K562 (cell line): ENCODE measurements at places on chromosomes 11 and 22. TPM values are rescaled to one million over a fixed set of nuclear protein-coding genes. Genes with fewer than 3 reads are reported as not detected.
A peak's percentile ranks its signal among the peaks of the same experiment; 100 is the strongest.

DNA sequence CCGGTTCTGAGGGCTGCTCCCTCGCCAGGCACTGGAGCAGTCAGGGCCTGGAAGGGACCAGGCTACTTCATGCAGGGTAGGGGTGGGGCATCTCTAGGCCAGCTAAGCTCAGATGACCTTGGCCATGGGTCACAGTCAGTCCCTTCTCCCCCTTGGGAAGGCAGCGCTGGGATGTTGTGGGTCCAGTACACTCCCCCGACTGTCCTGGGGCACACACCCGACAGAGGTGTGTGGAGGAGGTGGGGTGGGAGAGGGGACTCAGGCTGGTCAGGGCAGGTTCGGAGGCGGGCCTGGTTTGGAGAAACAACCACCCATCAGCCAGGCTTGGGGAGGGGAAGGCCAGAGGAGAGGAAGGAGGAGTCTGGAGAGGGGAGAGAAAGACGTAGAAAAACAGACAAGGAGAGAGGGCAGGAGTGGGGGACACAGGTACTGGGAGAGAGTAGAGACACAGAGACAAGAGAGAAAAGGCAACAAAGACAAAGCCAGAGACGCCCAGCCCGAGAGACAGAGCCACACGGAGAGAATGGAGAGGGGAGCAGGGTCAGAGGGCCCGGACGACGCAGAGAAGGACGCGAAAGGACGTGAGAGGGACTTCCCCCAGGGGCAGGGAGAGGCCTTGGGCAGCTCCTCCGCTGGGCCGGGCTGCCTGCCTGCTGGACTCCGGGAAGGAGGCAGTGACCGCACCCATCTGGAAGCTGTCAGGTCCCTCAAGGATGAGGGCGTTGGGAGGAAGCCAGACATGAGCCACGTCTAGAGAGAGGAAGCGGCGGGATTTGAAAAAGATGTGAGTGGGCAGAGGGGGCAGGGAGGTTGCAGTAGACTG lies 30.6 kb upstream of the TSKU start:
- no peak for DNase-seq

GRCh38 chr11:118609380-118610224 lies 2.2 kb downstream of the PHLDB1 start:
- no peak for DNase-seq

- peak; percentile 39 for DNase-seq
Measured at GRCh38 chr11:103035791-103036434, 56.0 kb downstream of the DCUN1D5 start.

DNA sequence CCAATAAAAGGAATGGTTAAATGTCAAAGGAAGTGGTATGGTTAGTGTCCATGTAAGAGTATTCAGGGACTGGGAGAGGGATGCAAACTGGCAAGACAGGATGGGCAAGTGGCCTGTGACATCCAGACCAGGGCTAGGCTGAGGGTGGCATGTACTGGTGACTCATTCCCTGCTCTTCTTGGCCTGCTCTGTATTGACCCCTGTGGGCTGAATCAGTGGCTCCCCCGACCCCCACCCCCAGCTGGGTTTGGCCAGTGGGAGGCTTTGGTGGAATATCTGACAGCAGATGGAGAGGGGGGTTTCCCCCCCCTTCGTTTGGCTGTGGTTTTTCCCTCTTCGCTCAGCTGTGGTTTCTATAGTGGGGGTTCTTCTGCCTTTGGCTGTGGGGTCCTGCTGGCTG lies 87.7 kb downstream of the CSNK2A3 start:
- no peak for DNase-seq

The LIN7C gene
- 19.2 and 22.6 TPM in 2 replicates for polyA plus RNA-seq

GRCh38 chr11:86592659-86593451 lies 79.6 kb downstream of the ME3 start:
- DNase-seq, result peak; percentile 82

The ARHGEF12 gene
- 17.8 and 19.3 TPM in 2 replicates for polyA plus RNA-seq

GRCh38 chr22:42959576-42960509 lies 55.1 kb downstream of the PACSIN2 start:
- DNase-seq, result peak; percentile 84

- no peak for DNase-seq
Measured at GRCh38 chr11:92246630-92247029, 22.0 kb downstream of the FAT3 start.

- no peak for DNase-seq
Measured at GRCh38 chr11:34190192-34191139, 85.0 kb downstream of the NAT10 start.

GRCh38 chr11:93481279-93481678 lies 61.9 kb downstream of the SMCO4 start:
- no peak for DNase-seq

DNA sequence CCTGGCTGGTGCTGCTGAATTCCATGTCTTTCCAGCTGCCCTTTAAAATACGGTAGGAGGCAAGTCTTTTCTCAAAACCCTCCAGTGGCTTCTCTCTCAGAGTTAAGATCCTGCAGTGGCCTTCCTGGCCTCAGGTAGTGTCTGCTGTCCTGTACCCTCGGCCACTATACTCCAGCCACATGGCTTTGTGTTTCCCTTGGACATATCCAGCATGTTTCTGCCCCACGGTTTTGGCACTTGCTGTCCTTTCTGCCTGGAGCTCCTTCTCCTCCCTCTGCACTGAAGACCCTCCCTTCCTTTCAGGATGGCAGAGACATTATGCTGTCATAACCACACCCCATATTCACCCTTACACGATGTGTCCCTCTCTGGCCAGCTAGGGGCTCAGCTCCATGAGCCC lies 76.5 kb upstream of the B3GAT1 start:
- no peak for DNase-seq

The SLC22A25 gene
- polyA plus RNA-seq, result not detected in 2 replicates

- no peak for DNase-seq
Measured at GRCh38 chr22:42500836-42501179, 18.8 kb downstream of the RRP7A start.

- peak; percentile 29 for DNase-seq
Measured at GRCh38 chr11:112024178-112024772, 933 bp upstream of the DLAT start.

- DNase-seq, result no peak
Measured at GRCh38 chr11:1036303-1036923, at the start of gene MUC6. Gene MUC6 (minus strand): TSS chr11:1036718. CDS start chr11:1036655, 63 bp downstream.

GRCh38 chr11:68081691-68082090 lies 39.5 kb downstream of the CHKA start:
- no peak for DNase-seq

DNA sequence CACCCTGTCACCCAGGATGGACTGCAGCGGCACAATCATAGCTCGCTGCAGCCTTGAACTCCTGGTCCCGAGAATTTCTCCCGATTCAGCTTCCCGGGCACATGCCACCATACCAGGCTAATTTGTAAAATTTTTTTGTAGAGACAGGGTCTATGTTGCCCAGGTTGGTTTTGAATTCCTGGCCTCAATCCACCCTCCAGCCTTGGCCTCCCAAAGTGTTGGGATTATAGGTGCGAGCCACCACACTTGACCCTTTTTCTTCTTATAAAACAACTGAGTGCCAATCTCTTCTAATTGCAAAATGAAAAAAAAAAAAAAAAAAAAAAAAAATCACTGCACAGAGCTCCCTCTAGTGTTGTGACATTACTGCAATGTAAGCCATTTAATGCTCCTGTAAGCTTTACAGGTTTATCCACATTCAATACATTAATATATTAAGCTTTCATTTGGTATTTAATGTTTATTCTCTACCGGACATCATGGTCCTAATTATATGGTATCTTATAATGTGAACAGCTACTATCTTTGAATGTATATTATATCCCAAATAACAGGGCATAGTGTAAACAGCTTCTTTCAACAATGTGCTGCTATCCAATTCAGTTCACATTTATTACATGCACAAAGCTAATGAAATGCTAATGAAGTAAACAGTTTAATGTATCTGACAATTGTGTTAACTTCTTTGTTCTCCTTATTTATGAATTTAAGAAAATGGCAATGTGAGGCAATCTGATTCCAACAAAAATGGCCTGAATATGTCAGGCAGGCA lies 44.6 kb downstream of the COPB1 start:
- peak; percentile 17 for DNase-seq

GRCh38 chr11:78166855-78167469 lies 21.5 kb downstream of the KCTD21 start:
- no peak for DNase-seq

- peak; percentile 29 for DNase-seq
Measured at GRCh38 chr11:125435461-125436238, 60.4 kb downstream of the FEZ1 start.

DNA sequence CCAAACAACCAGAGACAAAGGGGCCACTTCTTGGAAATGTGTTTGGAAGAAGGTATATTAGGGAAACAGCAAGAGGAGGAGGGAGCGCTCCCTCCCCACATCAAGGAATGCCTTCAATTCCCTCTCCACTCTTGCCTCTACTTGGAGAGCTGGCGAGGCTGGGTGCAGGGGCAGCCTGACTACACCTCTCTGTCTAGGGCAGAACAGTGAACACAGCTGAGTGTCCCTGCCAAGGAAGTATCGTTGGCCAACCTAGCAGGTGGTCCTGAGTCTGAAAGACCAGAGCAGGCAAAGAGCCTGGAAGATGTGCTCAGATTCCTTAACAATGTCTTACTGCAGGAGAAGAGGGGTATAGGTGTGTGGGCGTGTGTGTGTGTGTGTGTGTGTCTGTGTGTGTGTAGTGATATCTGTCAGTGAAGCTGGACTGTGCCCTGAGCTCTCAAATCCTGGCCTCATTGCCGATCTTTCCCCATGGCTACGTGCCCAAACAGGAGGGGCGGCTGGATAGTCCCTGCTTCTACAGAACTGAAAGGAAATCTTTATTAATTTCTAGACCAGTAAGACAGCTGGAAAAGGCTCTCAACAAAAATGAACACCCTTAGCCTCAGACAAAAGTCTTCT lies 46.8 kb downstream of the PAMR1 start:
- no peak for DNase-seq

DNA sequence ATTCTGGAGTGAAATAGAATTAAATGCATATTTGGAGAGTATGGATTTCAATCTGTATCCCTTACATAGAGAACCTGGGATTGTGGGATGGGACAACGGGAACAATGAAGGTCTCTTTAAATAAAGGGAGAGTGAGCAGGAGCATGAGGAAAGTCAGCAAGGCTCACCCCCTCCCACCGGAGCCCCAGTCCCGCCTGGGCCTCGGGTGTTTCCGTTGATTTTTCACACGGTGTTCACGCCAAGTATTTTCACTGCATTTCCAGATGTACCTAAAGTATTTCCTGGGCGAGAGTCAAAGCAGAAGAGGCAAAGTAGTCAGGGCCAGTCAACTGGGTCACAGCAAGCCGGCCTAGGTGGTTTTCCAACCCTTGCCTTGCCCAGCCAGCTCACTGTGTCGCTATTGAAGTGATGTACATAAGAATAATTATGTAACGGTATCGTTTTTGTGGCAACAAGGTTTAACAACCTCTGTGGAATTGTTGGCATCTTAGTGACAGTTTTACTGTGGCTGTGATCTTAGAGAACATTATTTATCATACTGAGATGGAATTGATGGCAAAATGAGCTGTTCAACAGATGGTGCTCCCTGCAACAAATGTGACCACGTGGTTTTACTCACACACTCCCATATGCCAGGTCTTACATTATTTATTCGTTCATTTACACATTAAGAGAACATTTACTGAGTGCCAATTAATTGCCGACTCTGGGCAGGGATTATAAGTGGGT lies 177.3 kb downstream of the ADAMTS15 start:
- DNase-seq, result no peak

The FXYD2 gene
- not detected in 2 replicates for polyA plus RNA-seq

The THRSP gene
- polyA plus RNA-seq, result 0.09 and 0.56 TPM in 2 replicates

The CCDC81 gene
- 0.23 and 0.90 TPM in 2 replicates for polyA plus RNA-seq

- DNase-seq, result no peak
Measured at GRCh38 chr11:86047275-86047991, 21.5 kb downstream of the PICALM start.

DNA sequence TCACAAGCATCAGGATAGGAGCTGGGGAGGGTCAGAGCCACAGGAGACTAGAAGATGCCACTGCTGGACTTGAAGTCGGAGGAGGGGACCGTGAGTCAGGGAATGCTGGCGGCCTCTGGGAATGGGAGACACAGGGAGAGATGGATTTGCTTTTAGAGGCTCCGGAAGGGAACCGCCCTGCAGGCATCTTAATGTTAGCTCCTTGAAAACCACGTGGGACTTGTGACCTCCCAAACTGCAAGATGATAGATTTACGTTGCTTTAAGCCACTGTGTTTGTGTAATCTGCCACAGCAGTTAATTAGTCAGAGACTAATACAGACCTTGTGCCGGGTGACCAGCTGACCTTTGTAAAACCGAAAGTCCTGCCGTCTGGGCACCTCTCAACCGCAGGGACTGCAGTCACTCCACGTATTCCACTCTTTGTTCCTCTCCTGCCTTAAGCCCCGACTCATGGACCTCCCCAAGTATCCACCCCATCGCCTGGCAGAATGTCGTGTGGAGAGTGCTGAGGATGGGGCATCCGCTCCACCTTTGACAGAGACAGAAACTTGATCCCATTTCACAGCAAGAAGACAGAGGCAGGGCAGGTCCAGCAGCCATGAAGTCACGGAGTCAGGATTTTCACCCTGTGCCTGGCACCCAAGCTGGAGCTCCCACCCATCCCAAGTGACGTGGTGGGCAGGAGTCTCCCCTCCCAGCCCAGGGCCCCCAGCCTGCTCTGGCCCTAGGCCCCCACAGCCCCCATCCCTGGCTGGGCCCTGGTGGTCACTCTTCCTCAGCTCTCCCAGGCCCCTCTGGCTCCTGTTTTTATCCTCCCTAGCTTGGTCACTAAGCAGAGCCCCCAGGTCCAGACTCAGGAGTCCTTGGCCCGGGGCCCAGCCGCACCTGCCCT lies 19.4 kb upstream of the CTSD start:
- DNase-seq, result no peak

GRCh38 chr22:26690654-26691376 lies 33.4 kb downstream of the MIAT start:
- no peak for DNase-seq
